GDM1 (cell line): ENCODE measurements at places on chromosomes 12 and 14.
A peak's percentile ranks its signal among the peaks of the same experiment; 100 is the strongest.

- no peak for DNase-seq
These were observed 257.8 kb upstream of the GARIN6 start for GRCh38 chr12:99389751-99390150.

DNA sequence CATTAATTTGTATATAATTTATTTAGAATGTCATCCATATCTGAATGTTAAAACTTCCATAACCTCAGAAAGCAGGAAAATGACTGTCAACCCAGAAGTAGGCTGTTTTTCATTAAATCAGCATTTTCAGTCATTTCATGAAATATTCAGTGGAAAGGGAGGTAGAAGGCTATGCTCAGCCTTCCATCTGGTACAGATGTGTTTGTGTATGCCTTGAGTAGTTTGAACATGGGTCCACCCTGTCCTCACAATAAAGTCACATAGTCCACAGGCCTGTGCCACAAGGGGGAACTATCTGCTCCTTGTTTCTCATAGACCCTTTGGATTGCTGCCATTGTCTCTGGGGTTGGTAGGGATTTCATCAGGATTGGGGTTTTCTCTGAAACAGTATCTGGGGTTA is 9.1 kb downstream of the LACRT start:
- no peak for DNase-seq

GRCh38 chr12:75329918-75330826 is at the start of gene CAPS2:
TSS of gene CAPS2 (minus strand) at chr12:75330324. CDS start at chr12:75326498, 3,826 bp downstream.
- DNase-seq = peak; percentile 53

DNA sequence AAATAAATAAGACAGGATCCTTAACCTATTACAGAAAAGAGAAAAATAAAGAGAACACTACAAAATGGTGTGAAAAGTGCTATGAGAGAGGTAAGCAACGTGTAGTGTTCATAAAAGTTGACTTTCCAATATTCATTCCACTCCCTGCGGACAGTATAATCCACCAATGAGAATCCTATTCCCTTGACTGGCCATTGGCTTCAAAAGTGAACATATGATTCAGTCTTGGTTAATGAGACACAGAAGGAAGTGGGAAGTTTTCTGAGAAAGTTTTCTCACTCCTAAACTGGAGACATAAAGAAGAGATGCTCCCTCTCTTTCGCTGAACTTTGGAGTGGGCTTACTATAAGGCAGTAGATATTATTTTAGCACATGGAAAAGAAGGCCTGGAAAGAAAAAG is 153.1 kb downstream of the PAWR start:
- no peak for DNase-seq

DNA sequence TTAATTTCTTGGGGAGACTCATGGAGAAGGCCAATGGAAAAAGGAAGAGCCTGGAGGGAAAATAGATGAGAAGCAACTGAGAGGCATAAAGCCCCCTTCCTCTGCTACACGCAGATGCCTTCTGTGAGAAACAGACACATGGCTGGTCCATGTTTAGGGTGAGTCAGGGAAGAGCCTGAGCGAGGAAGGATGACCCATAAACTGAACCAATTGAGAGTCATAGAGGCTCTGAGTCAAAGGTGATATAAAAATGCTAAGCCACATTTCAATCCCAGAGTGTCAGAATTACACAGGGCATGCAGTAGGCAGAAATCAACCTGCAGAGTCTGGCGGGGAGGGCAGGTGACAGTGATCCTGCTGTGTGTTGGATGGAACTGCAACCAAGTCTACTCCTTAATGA is 30.1 kb upstream of the NEDD1 start:
- DNase-seq = no peak

DNA sequence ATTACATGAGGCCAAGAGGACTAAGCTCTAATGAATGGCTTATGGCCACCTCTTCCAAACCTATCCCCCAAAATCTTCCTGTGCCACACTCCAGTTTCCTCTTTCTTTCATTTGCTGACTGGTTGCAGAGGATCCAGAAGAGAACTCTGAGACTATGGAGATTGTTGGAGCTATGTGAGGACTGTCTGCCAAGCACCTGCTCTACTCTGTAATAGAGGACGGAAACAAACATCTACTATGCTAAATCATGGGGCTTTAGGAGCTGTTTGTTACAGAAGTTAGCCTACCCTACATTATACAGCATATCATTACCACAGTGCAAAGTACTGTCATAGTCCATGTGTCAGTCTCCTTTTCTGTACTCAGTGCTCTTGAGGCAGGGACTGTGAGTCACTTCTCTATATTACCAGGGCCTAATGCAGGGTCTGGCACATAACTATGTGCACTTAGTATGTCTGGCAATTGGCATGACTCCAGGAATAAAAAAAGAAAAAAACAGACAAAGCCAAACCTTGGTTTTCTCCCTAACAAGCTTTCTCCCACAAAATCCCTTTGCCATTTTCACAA is 95.1 kb downstream of the RPAP3 start:
- DNase-seq = no peak

- no peak for DNase-seq
These were observed 52.6 kb downstream of the DYRK2 start for GRCh38 chr12:67701121-67701520.

GRCh38 chr14:95679998-95680735 is 6.1 kb upstream of the TCL1B start:
- no peak for DNase-seq

DNA sequence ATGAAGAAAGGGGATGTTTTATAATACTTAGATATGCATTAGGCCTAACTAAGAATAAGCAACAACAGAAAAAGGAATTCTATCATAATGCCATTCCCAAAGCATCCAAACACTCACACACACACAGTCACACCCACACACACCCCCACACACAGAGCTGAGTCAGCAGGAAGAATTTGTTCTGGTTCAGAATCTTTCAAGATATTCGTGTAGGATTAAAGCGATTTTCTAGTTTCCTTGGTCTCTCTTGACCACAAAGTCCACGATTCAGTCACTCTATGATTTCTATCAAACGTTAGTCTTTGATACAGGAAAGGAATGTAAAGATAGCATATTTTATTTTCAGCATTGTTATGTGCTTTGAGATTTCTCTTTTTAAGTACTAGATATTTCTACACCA is 382.6 kb upstream of the DCN start:
- no peak for DNase-seq

- DNase-seq = no peak
These were observed 54.6 kb downstream of the ARF6 start for GRCh38 chr14:49947506-49947905.
